ENCODE measurements at places on chromosomes 7 and 10.

DNA sequence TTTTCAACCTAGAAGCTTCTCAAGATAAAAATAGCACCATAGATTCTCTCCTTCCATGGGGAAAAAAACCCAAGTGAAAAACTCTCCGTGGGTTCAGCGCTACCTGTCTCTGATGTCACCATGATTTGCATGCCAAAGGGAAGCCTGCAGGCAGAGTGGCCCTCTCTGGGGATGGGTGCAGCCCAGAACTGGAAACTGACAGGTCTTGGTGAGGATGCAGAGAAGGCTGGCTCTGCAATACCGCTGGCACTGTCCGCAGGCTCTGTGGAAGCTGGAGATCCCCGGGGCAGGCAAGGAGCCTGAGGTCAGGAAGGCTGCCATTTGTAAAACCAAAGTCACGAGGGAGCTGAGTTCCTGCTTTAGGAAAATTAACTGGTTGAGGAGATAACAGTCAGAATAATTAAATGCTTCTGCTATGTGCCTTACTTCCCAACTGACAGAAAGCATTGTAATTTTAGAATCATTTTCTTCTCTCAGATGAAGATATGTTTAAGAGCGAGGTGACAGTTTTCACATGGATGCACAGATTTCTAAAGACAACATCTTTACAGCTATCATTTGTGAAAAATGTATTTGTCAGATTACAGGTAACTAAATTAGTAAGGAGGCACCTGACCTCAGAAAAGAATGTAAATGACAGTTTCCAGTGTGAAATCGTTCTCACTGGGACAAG lies 731.5 kb upstream of the FZD8 start:
- DNase-seq: no peak

- no peak for DNase-seq
These were observed 121.6 kb upstream of the WDR11 start for GRCh38 chr10:120729547-120729946.

DNA sequence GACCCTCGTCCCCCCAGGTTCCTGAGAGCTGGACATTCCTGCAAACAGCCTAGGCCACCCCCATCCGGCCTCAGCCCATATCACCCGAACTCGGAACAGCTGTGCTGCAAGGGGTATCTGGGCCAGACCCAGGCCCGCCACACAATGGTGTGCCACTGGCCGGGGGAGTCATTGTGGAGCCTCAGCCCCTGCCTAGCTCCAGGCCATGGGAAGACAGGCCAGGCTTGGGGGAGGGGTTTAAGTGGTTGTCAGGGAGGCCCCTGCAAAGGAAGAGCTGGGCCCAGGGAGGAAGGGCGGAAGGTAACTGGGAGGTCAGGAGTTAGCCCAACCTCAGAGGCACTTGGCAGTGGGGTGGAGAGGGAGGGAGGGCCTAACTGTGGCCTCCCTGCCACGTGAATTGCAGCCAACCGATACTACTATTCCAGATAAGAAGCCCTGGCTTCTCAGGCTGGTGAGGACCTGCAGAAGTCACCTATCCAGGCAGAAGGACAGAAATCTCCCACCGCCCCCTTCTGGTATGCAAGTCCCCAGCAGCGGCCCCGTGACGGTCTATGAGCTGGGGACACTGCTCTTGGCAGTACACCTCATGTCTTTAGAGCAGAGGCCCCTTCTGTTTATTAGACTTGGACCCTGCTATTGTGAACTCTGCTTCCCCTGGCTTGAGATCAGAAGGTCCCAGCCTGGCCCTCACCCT lies 26.8 kb downstream of the VSIR start:
- no peak for DNase-seq

- no peak for DNase-seq
These were observed 251.4 kb upstream of the RNF32 start for GRCh38 chr7:156389116-156389692.

GRCh38 chr10:113718969-113719822 lies 32.3 kb upstream of the PLEKHS1 start:
- no peak for DNase-seq

DNA sequence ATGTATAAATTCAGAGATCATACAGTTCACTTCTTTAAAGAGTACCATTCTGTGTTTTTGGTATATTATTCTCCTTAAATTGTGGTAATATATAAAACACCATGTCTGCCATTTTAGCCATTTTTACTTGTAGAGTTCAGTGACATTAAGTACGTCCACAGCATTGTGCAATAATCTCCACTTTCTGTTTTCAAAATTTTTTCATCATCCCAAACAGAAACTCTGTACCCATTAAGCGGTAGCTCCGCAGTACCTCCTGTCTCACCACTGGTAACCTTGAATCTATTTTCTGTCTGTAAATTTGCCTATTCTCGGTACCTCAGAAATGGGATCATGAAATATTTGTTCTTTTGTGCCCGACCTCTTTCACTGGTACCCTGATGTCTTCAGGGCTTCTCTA lies 60.3 kb downstream of the CAMK1D start:
- no peak for DNase-seq

GRCh38 chr10:68133523-68133922 lies 24.2 kb downstream of the MYPN start:
- no peak for DNase-seq

DNA sequence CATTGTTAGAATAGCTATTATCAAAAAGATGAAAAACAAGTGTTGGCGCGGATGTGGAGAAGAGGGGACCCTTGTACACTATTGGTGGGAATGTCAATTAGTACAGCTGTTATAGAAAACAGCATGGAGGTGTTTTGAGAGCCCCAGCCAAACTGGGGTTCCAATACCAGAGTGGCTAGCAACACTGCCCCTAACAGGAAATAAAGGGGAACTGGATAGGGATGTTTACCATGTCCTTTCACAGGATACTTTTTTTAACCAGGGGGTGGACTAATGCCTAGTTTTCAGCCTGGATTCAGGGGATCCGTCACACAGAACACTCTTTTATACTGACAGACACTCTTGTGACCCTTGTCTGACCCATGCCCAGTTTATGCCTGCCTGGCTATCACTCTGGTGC lies 6.9 kb upstream of the GSTK1 start:
- no peak for DNase-seq

DNA sequence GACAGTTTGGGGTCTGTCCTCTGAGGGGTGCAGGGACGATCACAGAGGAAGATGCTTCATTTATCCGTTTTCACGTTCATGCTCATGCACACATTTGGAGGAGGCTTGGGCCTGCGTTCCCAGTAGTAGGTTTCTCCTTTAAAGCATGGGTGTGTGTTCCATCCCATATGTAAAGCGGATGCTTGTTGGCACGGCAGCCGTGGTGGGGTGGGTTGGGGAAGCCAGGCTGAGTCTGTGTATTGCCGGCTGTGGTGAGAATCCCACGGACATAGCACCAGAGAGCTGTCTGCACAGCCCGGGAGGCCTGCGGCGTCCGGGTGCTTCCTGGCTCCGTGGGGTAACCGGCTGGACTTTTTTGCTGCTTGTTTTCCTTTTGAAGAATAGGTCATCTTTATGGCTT lies 440 bp downstream of the JAKMIP3 start:
- DNase-seq: no peak

DNA sequence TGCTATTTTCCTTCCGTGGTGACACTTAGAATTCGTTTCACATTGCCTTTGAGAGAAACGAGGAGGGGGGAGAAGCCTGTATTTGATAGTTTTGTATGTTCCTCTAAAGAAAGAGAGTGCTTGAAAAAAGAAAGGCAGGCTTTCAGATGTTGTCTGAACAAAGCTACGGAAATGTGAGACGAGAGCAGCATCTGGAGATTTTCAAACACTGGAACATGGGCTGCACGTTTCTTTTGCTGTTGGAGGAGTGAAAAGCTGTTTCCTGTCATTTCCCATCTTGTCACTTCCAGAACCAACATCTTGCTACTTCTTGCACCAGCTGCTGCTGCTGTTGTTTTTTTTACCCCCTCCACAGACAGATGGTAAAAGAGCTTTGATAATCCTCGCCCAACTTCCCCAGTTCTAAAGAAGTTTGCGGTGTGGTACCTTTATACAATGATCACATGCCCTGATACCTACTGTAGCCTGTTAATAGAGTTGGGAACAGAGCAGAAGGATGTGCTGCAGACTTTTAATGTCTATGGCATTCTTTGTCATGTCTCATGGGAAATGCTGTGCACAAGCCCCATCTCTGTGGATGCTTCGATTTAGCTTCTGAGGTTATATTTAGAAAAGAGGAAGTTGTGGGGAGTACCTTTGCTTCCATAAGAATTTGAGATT lies 408.1 kb downstream of the AUTS2 start:
- DNase-seq: no peak

GRCh38 chr7:147912291-147912690 lies 678.3 kb upstream of the C7orf33 start:
- DNase-seq: no peak

DNA sequence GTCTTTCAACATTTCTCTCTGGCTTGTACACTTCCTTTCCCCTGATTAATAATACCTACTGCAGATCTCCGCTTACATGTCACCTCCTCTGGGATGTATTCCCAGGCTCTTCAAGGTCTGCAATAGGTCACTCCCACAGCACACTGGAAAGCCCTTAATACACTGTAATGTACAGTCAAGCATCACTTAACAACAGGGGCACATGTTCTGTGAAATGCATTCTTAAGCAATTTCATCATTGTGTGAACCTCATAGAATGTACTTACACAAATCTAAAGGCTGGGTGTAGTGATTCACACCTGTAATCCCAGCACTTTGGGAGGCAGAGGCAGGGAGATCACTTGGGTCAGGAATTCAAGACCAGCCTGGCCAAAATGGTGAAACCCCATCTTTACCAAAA lies 1.9 kb downstream of the COX15 start:
- no peak for DNase-seq

- no peak for DNase-seq
These were observed 442.4 kb downstream of the CCSER2 start for GRCh38 chr10:84770824-84771223.

- DNase-seq: no peak
These were observed 146.5 kb downstream of the ARID5B start for GRCh38 chr10:62047960-62048383.

DNA sequence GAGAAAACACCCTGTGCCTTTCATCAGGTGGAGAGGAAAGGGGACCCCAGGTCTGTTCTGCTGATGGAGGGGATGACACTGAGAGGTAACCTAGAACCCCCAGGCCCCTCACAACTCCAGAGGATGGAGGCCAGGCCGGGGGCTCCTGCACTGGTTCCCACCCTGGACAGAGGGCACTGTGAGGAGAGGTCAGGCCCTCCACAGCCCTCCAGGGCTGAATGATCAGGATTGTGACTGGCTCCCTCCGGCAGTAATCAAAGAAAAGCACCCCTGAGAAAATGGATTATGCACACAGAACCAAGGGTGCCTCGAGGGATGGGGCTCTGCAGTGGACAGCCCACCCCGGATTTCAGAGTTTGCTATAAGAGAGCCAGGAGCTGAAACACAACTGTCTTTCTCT lies 502.8 kb downstream of the TCERG1L start:
- no peak for DNase-seq

DNA sequence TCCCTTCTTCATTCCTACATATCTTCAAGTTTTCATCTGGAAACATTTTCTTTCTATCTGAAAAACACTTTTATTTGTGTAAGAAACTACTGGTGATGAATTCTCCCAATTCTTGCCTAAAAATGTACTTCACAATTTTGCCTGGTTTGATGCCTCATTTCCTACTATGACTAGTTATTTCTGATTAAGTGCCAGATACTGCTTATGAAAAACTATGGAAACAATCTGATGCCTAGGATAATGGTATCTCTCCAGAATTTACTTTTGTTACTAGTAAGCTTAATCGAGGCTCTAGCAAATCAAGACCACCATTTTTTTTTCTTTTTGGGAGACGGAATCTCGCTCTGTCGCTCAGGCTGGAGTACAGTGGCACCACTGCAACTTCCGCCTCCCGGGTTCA lies 31.3 kb downstream of the CACUL1 start:
- no peak for DNase-seq

DNA sequence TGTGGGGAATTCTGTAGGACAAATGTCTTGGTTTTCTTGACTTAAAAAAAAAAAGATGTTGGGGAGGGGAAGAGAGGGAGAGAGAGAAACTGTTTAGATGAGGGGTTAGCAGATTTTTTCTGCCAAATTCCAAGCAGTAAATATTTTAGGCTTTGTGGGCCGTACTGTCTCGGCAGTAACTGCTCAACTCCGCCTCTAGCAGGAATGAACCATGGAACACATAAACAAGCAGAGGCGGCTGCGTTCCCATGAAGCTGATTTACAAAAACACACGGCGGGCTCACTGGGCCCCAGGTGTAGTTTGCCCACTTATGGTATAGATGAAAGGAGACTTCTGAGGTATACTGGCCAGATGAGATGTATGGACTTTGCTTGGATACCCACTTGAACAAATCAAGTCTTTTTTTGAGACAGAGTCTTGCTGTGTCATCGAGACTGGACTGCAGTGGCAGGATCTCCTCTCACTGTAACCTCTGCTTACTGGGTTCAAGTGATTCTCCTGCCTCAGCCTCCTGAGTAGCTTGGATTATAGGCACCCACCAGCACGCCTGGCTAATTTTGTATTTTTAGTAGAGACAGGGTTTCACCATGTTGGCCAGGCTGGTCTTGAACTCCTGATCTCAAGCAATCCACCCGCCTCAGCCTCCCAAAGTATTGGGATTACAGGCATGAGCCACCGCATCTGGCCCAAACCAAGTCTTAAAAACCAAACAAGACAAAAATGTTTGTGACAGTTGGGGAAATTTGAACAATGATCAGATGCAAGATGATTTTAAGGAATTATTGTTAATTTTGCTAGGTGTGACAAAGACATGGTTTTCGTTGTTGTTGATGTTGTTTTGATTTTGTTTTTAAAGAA lies 9.7 kb upstream of the ADAMTS14 start:
- no peak for DNase-seq

- no peak for DNase-seq
These were observed 13.7 kb downstream of the IL2RA start for GRCh38 chr10:6048281-6049030.

DNA sequence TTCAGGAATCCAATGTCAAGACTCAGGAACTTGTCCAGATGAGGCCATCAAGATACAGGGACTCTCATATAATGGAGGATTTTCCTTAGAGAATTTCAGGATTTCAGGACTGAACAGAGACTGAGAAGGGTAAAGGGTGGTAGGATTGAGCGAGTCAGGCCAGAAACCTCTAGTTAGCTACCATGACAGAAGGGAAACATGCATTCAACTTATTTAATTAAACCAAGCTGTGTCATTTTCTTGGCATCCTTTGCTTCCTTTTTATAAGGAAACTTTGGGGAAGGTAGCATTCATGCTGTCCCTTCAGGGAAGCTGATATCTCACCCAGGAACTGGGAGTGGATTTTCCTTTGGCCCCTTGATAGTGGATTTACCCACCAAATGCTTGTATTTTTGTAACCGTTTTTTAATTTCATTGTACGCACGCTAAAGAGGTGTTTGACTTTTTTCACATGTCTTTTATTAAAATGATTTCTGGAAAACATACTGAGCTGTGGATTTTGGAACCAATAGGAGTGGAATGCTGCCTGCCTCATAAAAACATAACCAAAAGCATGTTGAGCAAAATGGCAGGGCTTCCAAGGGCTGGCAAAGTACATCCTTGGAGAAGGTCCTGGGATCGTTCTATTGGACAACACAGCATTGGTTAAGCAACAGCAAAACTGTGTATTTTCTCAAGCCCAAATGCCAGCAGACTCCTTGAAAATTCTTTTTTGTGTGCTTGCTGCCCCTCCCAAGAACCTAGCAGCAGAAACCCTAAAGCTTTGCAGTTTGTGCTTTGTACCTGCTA lies 104.5 kb downstream of the CXCL12 start:
- DNase-seq: no peak

GRCh38 chr10:22599636-22600228 lies 114.6 kb downstream of the PIP4K2A start:
- DNase-seq: no peak

GRCh38 chr7:150778014-150778737 lies 22.0 kb downstream of the TMEM176B start:
- no peak for DNase-seq

- peak; percentile 75 for DNase-seq
These were observed 871 bp downstream of the ST7 start for GRCh38 chr7:116953906-116954838.

- DNase-seq: peak; percentile 59
These were observed 50.5 kb upstream of the COBL start for GRCh38 chr7:51366930-51367613.

Data from NCI-H2081 (cell line).